NCI-H82 (cell line): ENCODE measurements at places on chromosomes 16 and 17.
A peak's percentile ranks its signal among the peaks of the same experiment; 100 is the strongest.

GRCh38 chr17:8220783-8221662 lies 10.6 kb upstream of the AURKB start:
- peak; percentile 97 for DNase-seq

DNA sequence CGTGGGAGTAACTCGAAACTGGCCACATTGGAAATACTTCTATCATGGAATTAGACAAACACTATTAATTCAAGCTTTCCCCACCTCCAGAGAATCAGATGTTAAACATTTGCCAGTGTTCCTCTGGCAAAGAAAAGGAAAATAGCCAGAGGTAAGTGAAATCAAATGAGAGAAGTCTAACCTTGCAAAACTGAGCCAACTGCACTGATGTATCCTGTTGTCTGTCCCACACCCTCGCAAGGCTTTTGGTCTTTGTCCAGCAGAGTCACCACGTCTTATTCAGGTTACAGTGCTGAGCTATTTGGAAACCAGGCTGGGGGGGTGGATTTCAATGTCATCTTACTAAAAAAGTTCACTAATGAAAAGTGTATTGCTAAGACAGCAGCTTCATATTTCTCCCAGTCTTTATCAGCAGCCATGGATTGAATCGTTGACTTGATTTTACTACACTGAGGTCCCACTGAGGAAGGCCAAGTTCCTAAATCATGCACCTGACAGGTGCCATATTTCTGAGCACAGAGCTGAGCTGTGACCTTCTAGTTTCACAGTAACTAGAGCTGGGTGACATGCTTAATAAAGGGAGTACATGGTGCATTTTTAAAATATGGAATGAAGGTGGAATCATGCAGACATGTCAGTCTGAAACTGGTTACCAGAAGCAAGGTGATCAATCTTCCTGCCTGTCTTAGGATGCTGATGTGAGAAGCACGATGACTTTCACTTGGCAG lies 85.2 kb upstream of the HSBP1 start:
- DNase-seq = no peak

- DNase-seq = no peak
Measured at GRCh38 chr17:38562903-38563302, 42.8 kb downstream of the SRCIN1 start.

GRCh38 chr17:57136355-57136754 lies 51.3 kb downstream of the AKAP1 start:
- no peak for DNase-seq

GRCh38 chr17:36147601-36148000 lies 28.8 kb downstream of the TBC1D3B start:
- no peak for DNase-seq
